Adrenal gland (tissue), 19 donors: ENCODE measurements at places on chromosomes 16 and 17. TPM values are rescaled to one million over a fixed set of nuclear protein-coding genes. Genes with fewer than 3 reads are reported as not detected.

The MT1F gene
- total RNA-seq, result 43.4 TPM

The RAB26 gene
- 2.7 TPM for total RNA-seq

GRCh38 chr16:49473773-49474172 is 100.2 kb downstream of the C16orf78 start:
- H3K27me3 ChIP-seq, result no peaks in the 10 kb centered on the region
- no peaks in the 10 kb centered on the region for H3K4me1 ChIP-seq
- H3K36me3 ChIP-seq, result no peaks in the 10 kb centered on the region
- no peak for DNase-seq
- H3K4me3 ChIP-seq, result no peak overlapping the region

- no peaks in the 10 kb centered on the region for H3K27me3 ChIP-seq
- DNase-seq, result no peak
- H3K4me3 ChIP-seq, result no peak overlapping the region
- no peak overlapping the region for H3K27ac ChIP-seq
- H3K4me1 ChIP-seq, result peaks cover 58% of the 10 kb centered on the region
These were observed 9.4 kb downstream of the CYGB start for GRCh38 chr17:76528156-76528527.

- no peaks in the 10 kb centered on the region for H3K4me1 ChIP-seq
- H3K27me3 ChIP-seq, result no peaks in the 10 kb centered on the region
- DNase-seq, result no peak
- no peak overlapping the region for H3K27ac ChIP-seq
These were observed 45.1 kb downstream of the NOG start for GRCh38 chr17:56638591-56639051.

- peak overlapping the region; percentile 50 for H3K27ac ChIP-seq
- no peaks in the 10 kb centered on the region for H3K27me3 ChIP-seq
- DNase-seq, result no peak
- no peak overlapping the region for H3K4me3 ChIP-seq
These were observed 80.8 kb downstream of the CNGB1 start for GRCh38 chr16:57889960-57890751.

GRCh38 chr16:23668225-23668624 is 10.5 kb upstream of the PLK1 start:
- H3K36me3 ChIP-seq, result no peaks in the 10 kb centered on the region
- no peak overlapping the region for H3K4me3 ChIP-seq
- no peak overlapping the region for H3K27ac ChIP-seq
- DNase-seq, result no peak
- no peaks in the 10 kb centered on the region for H3K4me1 ChIP-seq

The CNGB1 gene
- 0.84 TPM for total RNA-seq
